Stimulated activated CD4-positive, alpha-beta T cell treated with anti-CD3 and anti-CD28 coated beads, Interleukin-12 subunit alpha, Interleukin-12 subunit beta, amount 100 ng/mL, for 24 hours (primary cell): ENCODE measurements at places on chromosomes 4 and X.

DNA sequence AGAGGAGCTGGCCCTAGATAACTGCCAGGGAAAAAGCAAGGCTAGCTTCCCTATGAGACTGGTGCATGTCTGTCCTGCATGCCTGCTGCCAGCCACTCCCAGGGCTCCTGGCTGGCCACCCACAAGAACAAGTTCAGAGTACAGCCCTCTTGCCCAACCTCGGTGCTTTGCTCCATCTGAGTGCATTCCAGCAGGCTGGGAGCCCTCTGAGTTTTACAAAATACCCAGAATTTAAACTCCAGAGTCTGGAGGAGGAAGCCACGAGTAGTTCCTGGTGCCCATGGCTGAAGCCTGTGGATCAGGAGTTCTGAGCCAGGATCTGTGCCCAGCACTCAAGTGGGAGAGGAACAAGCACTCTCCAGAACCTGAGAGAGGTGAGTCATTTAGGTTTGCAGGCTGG lies 111.6 kb downstream of the MAGEE2 start:
- DNase-seq, result no peak

DNA sequence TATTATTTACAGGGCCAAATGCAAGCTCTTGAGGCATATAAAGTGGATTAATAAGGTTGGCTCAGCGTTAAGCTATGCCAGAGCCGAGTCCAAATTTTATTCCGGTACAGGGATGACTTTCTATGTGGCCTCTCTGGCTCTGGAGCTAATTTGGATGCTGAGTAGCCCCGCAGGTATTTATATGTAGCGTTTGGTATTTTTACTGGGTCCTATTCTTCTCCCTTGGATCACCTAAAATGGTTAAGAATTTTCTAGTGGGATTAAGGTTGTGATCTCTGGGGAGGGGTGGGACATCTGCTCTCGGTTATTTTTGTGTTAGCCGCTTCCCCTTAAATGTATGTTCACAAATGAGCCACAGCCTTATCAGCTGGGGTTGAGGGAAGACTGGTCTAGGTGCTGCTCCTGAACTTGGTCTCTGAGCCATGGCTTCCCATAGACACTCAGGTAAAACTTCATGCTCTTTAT lies 49.4 kb downstream of the FHL1 start:
- no peak for DNase-seq

GRCh38 chr4:86058621-86059020 lies 301.2 kb downstream of the MAPK10 start:
- no peak for DNase-seq

- no peak for DNase-seq
These were observed 175.8 kb upstream of the PDE5A start for GRCh38 chr4:119804404-119804803.

DNA sequence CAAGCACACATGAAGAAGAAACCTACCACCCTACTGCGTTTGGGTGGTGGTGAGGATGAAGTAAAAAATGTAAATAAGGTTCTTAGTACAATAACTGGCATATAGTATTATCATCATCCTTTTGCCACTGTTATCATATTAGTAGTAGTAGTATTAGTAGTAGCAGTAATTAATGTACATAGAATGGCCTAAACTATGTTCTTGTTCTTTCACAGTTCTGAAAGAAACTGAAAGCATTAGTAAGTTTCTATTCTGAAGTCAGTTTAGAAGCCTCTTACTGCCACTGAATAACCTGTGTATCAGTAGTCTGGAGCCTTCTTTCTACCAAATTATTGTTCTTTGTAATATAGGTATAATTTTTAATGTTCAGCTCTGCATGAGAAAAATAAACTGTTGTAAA lies 21.0 kb downstream of the COL4A6 start:
- DNase-seq, result no peak

DNA sequence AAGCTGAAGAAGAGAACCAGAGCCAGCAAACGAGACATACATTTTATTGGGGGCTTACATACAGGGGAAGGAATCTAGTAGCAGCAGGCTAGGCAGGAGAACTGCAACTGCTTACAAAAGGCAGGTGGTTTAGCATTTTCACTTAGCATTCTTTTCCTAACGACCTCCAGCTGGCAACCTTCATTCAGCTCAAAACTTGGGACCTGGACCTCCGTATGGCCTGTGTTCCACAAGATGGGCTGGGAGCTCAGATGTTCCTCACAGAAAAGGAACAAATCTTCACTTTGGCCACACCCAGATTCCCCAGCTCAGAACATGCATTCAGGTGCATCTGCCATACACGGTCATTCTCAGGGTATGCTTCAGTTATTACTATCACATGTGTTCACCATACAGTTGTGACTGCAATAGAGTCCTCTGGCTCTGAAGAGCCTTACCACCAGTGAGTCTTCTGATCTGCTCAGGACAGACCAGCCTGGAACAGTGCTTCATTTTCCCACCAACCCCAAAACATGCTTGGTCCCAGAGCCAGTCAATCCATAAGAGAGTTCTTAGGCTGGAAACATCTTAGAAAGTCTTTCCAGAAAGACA lies 29.6 kb upstream of the AP1AR start:
- no peak for DNase-seq

DNA sequence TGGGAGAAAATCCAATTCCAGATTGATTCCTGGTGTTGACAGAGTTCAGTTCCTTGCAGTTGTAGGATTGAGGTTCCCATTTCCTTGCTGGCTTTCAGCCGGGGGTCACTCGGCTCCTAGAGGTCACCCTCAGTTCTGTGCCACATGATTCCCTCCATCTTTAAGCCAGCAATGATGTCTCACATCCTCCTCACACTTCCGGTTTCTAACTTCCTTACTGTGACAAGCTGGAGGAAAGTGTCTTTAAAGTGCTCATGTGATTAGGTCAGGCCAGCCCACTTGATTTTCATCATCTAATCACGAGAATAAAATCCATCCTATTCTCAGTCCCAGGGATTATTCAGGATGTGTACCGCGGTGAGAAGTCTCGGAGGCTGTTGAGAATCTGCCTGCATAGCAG lies 19.4 kb upstream of the SMIM31 start:
- DNase-seq, result no peak

GRCh38 chr4:113978561-113979147 lies 793 bp downstream of the ARSJ start:
- no peak for DNase-seq

DNA sequence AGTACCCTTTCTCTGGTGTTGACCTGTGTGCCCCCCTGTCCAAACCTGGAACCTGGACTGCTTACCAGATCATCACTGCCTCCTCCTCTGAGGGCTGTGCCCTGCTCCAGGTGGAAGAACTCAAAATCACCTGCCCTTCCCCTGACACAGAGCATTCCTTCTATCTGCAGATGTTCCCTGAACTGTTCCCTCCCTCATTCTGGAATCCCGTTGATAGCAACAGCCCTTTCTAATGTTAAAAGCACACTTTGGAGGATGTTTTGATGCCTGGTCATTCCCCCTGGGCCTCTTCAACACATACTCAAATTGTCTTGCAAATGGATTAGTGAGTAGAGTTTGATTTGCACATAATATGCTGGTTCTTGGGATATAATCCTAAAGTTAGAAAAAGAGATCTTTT lies 225.8 kb downstream of the FGF13 start:
- no peak for DNase-seq

- DNase-seq, result no peak
These were observed 22.3 kb downstream of the RPS6KA6 start for GRCh38 chrX:84165711-84166110.

GRCh38 chr4:140150886-140151698 lies 2.9 kb downstream of the MAML3 start:
- peak; percentile 15 for DNase-seq

DNA sequence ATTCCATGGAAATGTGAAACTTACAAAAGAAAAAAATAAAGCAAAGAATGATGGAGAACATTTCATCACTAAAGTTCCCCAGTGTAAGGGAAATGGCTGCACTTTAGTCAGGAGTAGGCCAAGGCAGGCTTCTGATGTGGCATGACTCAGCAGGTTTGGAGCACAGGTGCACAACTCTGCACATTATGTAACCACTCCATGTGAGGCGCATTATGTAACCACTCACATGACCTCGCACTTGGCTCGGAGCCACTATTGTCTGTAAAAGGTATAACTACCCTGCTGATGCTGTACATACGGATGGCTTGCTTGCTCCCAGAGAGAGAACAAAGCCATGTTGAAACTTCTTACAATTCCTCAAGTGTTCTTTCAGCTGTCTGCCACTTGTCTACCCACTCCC lies 727.6 kb downstream of the TRAM1L1 start:
- no peak for DNase-seq

DNA sequence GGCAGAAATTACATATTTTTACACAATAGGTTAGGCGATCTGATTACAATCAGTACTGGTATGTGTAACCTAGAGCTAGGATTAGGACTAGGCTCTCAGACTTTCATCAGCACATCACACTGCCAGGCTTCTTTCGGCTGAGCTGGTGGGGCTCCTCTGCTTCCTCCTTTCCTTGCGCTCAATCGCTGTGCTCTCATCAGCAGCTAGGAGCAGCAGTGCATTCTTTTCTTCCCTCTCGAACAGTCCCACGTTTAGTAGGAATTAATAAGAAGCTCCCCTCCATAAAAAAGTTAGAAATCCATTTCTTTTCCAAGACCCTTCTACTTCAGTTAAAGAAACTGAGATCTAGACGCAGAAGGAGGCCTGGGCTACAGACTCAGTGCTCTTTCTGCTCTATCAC lies 350.4 kb downstream of the SPRY1 start:
- no peak for DNase-seq

GRCh38 chr4:175954685-175955084 lies 111.0 kb upstream of the WDR17 start:
- DNase-seq, result no peak

DNA sequence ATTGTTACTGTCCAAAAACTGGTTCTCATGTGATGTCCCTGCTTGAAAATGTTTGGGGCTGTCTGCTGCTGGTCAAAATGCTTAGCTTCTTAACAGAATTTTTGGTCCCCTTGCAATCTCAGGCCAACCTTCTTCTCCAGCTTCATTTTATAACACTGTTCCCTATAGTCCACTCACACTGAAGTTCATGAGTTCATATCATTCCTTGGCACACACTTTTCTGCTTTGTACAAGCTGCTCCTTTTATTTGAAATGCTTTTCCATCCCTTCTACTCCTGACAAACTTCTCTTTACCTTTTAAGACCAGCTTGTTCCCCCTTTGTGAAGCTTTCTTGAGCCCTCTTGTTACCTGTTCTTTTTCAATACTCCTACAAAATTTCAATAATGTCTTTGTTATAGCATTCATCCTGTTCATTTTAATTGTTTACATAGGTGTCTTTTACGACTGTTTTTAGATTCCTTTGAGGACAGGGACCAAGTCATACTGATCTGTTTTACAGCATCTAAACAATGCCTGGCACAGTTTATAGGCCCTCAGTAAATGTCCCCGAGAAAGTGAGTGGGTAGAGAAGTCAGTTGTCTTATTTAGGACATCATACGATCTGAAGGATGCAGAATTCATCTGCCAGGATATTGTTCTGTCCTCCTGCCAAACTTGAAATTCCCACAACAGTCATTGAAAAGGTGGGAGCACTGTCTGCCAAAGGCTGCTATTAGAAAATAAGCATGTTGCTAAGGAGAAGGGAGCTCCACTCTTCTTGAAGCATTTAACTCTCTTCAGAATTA lies 134.4 kb upstream of the BMPR1B start:
- no peak for DNase-seq

- no peak for DNase-seq
These were observed 392.6 kb downstream of the IL1RAPL1 start for GRCh38 chrX:28979877-28980276.

- no peak for DNase-seq
These were observed 132.8 kb upstream of the STIM2 start for GRCh38 chr4:26727844-26728243.

DNA sequence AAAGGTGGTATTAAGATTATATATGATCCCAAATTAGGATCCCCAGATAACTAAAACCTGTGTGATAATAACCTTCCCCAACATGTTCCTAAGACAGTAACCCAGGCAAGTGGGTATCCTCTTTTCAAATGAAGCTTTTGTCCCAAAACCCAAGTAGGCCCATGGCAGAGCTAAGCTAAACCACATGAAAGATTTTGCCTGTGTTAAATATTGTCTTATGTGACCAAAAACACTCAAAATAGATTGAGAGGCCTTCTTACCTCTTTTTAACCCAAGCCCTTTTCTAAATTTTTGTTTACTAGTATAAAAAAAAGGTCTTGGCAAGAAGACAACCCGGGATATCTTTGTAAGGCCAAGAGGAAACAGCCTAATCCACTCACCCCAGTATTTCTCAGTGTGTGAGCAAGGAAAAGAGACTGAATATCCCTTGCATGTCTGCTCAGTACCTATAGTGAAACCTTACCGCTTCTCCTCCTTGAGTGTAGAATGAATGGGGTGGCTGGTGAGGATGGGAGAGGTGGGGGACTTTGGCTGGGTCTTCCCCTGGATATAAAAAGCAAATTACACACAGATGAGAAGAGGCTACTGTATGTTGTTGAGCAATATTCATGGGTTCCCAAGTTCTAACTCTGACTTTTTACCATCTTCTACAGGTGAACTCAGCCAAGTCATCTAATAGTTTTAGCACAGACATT lies 188.8 kb upstream of the BMP3 start:
- no peak for DNase-seq

DNA sequence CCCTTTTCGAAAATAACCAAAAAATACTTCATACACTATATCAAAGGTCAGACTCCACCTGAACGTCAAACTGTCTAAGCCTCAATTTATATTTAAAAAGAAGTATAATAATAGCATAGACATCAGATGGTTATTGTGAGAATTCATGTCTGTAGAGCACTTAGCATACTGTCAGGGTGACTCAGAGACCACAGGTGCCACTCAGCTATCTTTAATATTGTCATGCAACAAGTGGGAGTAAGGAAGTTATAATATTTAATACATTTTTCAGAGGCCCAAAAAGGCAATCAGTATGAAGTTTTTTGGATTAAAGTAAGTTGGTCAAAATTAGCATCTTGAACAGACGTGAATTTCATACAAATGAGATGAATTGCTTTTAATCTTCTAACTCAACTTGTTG lies 93.3 kb downstream of the PHOX2B start:
- no peak for DNase-seq

GRCh38 chr4:121765368-121765705 lies 373 bp upstream of the SMIM43 start:
- DNase-seq, result no peak

- DNase-seq, result peak; percentile 74
These were observed 13.1 kb upstream of the PRDM8 start for GRCh38 chr4:80184053-80184824.

- DNase-seq, result no peak
These were observed 64.2 kb downstream of the SPINK2 start for GRCh38 chr4:56757261-56757746.

- DNase-seq, result no peak
These were observed 374.1 kb upstream of the CXorf51B start for GRCh38 chrX:146435472-146435871.

GRCh38 chr4:185587030-185587426 lies 51.7 kb upstream of the PDLIM3 start:
- DNase-seq, result no peak

DNA sequence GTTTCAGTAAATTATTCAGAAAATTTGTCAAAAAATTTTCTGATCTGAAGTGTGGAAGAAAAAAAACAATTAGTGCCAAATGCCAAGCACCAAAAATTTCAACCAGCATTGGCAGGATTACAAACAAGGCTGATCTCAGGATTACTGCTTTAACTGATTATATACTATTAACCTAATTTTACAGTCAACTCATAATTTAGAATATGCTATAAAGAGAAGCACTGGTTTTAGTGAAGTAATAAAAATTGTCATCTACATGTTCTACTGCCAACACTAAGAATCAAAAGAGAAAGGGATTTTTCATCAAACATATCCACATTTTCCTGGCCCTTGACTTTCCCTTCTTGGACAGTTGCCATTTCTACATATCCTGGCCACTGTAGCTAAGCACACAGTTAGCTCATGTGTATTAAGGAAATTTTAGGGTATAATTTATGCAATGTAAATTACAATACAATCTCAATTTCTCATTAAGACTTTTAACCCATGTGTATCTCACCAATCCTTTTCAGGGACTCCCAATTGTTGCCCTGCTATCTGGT lies 33.8 kb downstream of the THOC2 start:
- no peak for DNase-seq
